Pulmonary artery endothelial cell (primary cell): ENCODE measurements at places on chromosomes 16 and 17.

DNA sequence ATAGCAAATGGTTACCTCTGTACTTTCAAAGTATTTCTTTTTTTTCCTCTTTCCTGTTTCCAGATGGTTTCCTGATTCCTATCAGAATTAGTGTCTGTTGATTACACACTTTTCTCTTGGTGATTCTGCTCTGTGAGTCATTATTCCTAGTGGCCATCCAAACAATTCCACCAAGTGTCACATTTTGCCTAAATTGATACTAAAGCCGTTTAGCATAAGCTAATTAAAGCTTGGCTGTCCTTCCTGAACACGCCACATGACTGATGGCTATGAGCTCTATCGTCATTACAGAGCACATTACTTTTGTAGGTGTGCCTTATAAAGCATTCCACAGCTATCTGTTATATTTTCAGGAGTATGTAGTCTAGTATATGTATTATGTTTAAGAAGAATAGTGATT lies 671.2 kb downstream of the CDH8 start:
- DNase-seq: no peak

DNA sequence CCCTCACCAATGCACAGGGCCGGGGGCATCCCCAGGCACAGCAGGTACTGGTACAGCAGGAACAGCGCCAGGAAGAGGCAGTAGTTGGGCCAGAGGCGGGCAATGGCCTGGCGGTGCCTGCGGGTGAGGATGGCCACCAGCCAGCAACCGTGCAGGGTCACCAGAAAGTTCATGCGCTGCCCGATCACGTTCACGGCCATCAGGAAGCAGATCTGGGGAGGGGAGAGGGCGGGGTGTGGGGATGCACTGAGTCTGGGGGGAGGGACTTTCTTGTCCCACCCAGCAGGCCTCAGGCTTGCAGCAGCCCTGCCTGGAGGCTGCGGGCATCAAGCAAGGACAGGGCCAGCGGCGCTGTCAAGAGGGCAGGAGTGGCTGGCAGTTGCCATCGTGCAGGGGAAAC lies 25.4 kb downstream of the CTU2 start:
- no peak for DNase-seq

GRCh38 chr16:56608876-56609462 lies 585 bp downstream of the MT2A start:
- no peak for DNase-seq

DNA sequence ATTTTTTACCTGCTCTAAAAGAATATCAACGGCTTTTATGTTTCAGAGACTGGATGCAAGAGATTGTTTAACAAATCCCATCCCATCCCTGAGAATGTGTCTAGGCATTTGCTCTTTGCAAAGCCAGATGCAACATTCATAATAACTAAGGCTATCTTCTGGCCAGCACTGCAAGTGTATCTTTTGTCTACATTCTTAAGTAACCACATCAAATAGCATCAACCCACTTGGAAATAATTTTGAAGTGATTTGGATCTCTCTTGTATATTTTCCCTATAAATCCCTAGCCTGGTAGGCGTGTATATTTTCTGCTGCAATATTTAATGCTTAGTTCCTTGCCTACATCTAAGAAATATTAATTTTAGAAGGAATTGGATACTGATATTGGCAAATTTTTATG lies 64.3 kb downstream of the PIGL start:
- no peak for DNase-seq
